Stimulated activated naive CD8-positive, alpha-beta T cell treated with anti-CD3 and anti-CD28 coated beads, Interleukin-15, amount 100 ng/mL, for 72 hours (primary cell): ENCODE measurements at places on chromosomes 1 and 21.

DNA sequence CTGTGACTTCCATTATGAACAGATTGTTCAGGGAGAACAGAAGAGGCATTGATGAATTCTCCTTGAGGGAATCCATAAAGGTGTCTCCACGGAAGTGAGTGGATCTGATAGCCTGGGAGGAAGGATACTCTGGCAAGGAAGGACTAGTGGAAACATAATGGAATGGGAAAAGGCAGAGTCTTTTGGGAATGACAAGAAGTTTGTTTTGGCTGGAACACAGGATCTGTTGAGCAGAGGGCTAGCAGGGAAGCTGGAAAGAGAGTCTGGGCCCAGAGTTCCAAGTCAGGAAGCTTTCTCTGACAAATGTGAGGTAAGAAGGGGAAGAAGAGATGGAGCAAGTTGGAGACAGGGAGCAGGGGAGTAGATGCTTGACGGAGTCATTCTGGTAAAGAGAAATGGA is 8.1 kb downstream of the ADAMTS5 start:
- DNase-seq, result no peak

GRCh38 chr21:31266241-31266640 is 77.8 kb downstream of the TIAM1 start:
- no peak for DNase-seq

GRCh38 chr1:32413507-32414185 is 19.4 kb upstream of the BSDC1 start:
- peak; percentile 70 for DNase-seq

DNA sequence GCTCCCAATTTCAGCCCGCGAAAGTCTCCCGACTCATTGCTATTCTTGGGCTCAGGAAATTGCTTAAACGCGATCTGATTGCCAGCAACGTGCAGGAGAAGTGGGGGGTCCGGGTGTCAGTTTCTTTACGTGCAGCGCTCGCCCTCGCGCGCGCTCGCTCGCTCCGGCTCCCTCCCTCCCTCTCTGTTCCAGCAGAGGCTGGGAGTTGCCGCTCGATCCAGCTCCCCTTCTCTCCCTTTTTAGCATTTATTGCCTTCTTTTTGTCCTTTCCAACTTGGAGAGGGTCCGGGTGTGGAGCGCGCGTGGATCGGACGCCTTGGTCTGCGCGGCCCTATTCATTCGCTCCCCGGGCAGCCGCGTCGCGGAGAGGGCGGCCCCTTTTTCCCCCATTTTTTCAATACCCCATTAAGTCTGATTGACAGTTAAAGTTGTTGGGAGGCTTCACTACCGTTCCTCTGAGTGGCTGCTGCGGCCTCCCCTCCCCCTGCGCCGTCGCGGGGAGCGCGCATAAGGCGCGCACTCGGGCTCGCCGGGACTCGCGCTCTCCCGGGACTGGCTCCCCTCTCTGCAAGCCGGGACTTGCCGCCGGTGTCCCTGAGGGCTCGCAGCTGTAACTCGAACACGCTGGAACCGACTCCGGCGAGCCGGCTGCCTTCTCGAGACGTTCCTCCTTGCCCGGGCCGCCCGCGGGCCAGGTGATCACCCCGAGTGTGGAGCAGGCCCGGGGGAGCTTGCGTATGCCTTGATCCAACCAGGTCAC is at the start of gene DHRS3:
DHRS3 (minus strand) TSS at position 310 of the 760 bp plus-strand sequence. CDS start 862 bp downstream, outside the sequence.
- peak; percentile 90 for DNase-seq

GRCh38 chr1:14435368-14436023 is 163.0 kb upstream of the KAZN start:
- DNase-seq, result no peak

- no peak for DNase-seq
Observed at GRCh38 chr1:164443836-164444235, 115.1 kb upstream of the PBX1 start.

DNA sequence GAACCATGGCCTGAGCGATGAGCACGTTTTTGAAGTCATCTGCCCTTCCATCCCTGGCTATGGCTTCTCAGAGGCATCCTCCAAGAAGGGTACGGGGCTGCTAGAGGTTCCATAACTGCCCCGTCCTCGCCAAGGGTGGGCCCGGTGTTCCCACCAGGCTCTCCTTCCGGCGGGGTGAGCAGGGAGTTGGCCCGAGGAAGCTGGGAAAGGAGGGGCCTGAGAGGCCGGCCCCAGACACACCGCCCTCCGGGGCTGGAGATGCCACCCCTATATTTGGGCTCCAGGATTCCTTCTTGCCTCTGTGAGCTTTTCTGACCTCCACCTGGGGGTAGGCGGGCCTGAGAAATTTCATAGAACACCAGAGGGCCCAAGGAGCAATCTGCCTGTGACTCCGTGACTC is 28.9 kb downstream of the EPHX1 start:
- DNase-seq, result no peak

GRCh38 chr21:35925497-35925896 is 134.8 kb downstream of the SETD4 start:
- DNase-seq, result no peak

- DNase-seq, result no peak
Observed at GRCh38 chr21:35770101-35770945, 290.0 kb downstream of the SETD4 start.

- no peak for DNase-seq
Observed at GRCh38 chr1:46653405-46653958, 14.7 kb downstream of the ATPAF1 start.

DNA sequence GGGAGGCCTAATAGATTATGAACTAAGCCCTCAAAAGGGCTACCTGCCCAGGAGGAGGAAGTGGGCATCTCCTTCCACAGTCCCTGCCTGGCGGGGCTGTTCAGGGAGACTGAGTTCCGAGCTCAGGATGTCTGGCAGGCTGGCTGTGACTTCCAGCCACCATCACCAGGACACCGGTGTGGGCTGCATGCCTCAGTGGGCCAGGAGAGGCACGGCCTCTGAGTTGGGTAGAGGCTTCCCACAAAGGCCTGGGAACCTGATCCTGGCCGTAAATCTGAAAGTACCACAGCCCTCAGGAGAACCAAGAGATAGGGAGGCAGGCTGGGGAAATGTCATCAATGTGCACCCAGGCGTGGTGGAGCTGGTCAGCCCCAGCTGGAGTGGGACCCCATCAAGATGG is 29.1 kb downstream of the NTPCR start:
- no peak for DNase-seq

GRCh38 chr1:42417166-42417565 is 36.6 kb downstream of the RIMKLA start:
- no peak for DNase-seq

DNA sequence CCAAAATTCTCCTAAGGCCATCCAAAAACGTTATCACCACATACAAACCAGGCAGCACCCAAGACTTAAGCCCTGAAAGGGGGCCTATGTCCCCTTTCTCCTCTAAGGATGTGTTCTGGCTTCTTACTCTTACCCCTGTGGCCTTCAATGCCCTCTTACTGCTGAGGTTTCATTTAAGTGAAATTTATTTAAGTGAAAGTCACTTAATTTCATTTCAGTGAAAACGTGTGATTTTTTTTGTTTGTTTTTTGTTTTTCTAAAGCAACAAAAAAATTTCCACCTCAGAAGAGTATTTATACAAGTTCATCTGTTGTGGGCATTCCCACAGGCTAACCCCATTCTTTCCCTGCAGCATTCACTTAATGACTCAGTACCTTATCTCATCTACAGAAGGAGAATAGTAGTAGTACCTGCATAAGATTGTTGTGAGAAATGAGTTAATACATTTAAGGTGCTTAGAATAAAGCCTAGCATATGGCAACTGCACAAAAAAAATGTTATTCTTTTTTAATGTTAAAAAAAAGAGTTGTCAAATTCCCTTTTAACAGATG is 220.6 kb downstream of the CHRM3 start:
- DNase-seq, result no peak

DNA sequence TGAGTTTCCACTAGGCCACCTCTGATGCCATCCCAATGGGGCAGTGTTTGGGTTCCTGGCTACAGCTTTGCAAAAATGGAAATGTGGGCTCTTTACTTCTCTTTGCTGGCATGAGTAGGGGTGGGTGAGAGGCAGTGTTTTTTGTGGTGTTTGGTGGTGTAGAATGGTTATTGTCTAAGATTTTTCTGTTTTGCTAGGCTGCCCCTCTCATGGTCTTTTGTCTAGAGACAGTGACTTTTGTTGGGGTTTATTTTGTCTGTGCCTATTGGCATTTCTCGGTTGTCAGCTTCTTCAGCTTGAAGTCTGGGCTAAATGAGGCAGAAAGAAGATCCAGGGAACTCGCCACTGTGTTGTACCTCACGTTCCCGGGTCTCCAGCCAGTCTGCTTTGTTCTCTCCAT is 112.1 kb downstream of the CENPF start:
- no peak for DNase-seq

DNA sequence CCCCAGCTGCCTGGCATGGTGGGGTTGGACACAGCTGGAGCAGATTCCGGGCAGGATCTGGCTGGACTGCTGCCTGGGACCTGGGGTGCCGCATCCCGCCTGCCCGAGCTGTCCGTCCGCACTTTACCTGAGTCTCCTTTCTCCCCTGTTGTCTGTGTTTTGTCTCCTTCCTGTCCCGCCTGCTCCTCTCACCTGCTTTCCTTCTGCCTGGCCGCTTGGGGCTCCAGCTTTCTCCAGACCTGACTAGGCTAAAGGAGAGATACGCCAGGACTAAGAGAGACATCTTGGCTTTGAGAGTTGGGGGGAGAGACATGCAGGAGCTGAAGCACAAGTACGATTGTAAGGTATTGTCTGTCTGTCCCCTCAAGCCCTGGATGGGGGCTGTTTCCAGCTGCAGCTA is 73.3 kb downstream of the ARHGEF10L start:
- no peak for DNase-seq

GRCh38 chr1:90710579-90711536 is 6.2 kb downstream of the BARHL2 start:
- DNase-seq, result no peak

DNA sequence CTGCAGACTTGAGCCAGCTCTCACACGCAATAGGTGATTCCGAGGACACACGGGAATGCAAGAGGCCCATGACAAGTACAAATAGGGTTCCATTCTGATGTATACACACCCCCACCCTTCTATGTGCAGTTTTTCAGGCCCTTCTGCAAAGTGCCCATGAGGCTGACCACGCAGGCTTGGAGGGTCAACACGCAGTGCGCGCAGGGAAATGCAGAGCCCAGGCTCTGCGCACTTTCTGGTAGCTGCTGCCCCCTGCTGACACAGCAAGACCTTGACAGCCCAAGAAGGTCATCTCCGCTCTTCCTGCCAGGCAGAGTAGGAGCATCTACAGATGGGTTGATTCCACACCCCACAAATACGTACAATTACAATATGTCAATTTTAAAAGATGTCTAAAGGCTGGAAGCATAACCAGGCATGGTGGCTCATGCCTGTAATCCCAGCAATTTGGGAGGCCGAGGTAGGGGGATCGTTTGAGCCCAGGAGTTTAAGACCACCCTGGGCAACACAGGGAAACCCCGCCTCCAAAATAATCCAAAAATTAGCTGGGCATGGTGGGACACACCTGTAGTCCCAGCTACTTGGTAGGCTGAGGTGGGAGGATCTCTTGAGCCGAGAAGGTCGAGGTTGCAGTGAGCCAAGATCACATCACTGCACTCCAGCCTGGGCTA is 18.5 kb downstream of the SH3BP5L start:
- DNase-seq, result peak; percentile 52

DNA sequence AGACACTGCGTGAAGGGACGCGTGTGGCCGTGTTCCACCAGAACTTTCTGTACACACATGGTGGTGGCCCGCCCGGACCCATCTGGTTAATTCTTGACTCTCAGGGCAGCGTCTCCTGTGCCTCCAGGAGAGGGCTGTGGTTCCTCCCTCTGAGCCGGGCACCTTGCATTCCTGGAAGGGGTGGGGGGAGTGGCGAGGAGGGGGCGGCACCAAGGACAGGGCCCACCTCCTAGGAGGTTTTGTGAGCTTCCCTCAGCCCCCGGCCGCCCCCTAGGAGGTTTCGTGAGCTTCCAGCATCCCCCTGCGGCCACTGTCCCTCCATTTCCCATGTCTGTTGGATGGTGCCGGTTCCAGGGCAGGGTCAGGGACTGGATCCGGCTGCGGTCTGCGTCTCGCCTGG is 28.9 kb downstream of the FAAP20 start:
- no peak for DNase-seq

- DNase-seq, result no peak
Observed at GRCh38 chr1:8285103-8285502, 32.8 kb upstream of the SLC45A1 start.

DNA sequence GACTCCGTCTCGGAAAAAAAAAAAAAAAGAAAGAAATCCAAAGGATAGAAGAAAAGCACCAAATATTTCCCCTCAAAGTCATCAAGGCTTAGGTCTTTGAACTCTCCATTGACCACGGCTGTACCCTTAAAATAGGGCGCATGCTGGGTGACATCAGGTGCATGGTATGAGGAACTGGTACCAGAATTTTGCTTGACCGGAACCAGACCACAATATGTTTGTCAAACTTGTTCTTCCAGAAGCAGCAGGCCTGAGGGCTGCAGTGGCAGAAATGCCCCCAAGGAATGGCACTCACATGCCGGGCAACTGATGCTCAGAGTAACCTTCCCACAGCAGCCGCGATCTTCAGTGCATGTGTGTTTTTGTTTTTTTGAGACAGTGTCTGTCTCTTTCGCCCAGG is 21.0 kb downstream of the RCC1 start:
- no peak for DNase-seq

DNA sequence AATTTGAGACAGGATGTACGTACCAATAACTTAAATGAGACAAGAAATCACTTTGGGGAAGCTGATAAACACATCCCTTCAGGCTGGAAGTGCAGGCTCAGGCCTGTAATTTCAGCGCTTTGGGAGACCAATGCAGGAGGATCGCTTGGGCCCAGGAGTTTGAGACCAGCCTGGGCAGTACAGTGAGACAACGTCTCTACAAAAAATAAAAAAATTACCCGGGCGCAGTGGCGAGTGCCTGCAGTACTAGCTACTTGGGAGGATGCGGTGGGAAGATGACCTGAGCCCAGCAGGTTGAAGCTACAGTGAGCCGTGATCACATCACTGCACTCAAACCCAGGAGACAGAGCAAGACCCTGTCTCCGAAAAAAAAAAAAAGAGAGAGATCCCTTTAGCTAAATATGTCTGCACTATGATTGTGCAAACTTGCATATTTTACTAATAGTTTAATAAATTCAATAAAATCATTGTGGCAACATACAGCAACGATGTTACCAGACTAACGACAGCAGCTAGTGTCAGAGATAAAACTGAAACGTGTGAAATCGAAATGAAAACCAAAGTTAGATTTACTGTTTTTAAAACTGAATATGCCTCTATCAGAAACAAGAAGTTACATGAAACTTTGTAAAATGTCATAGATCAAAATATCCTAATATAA is 54.7 kb downstream of the CD2 start:
- no peak for DNase-seq

GRCh38 chr21:38297871-38298270 is 41.1 kb downstream of the KCNJ15 start:
- no peak for DNase-seq

GRCh38 chr1:111903871-111904449 is 85.5 kb downstream of the KCND3 start:
- DNase-seq, result no peak

DNA sequence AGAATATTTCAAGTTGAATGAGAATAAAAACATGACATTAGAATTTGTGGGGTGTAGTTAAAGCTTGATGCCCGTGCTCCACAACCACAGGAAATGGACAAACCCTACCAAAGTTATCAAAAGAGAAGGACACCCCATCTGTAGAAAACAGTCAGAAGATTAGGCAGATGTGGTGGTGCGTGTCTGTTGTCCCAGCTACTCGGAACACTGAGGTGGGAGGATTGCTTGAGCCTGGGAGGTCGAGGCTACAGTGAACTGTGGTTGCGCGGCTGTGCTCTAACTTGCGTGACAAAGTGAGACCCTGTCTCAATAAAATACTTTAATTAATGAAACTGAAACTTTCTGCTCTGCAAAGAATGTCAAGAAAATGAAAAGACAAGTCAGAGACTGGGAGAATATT is 1.5 kb upstream of the SPATC1L start:
- no peak for DNase-seq

- DNase-seq, result no peak
Observed at GRCh38 chr1:178055093-178055492, 38.8 kb upstream of the RASAL2 start.
